HFF-Myc (cell line): ENCODE measurements at places on chromosomes 4 and X.

DNA sequence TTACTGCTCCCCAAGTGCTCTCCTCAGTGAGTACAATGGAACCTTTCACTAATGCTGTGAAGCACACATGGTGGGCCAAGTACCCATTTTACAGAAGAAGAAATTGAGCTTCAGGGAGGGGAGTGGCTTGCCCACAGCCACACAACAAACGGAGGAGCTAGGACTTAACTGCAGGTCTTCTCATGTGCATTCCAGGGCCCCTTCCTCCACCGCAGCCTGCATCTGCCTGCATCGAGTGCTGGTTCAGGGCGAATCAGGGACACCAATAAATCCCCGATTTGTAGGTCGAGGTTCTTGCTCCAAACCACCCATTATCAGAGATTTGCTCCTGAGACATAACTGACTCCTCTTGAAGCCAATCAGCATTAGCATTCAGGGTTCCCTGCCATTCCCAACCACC is 100.9 kb downstream of the MAMLD1 start:
- no peak for DNase-seq

GRCh38 chrX:18970465-18970864 is 13.4 kb downstream of the PHKA2 start:
- DNase-seq, result no peak

DNA sequence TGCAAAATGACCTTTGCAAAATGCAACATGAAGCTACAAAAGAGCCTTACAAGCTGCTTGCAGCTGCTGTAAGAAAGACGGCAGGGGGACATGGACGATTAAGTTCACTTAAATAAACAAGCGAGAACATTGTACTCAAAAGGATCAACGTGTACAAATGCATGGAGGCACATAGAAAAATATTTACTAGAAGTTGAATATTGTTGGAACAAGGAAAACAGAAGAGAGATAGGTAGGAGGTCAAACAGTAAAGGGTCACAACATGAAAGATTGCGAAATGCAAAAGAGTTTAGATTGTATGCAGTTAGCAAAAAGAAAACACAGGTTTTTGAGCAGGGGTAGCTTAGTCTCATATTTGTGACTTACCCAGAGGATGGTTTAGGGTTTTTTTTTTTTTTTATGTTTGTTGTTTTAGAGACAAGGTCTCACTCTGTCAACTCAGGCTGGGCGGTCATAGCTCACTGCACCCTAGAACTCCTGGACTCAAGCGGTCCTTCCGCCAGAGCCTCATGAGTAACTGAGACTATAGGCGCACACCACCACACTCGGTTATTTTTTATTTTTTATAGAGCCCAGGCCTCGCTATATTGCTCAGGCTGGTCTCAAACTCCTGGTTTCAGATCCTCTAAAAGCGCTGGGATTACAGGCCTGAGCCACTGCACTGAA is 1.4 kb upstream of the PHF8 start:
- DNase-seq, result no peak

- DNase-seq, result no peak
Measured at GRCh38 chr4:11441194-11441556, 12.5 kb upstream of the HS3ST1 start.

GRCh38 chrX:135740681-135741149 is 27.3 kb downstream of the CT45A1 start:
- DNase-seq, result no peak
